ENCODE measurements at places on chromosomes 7 and 10.

DNA sequence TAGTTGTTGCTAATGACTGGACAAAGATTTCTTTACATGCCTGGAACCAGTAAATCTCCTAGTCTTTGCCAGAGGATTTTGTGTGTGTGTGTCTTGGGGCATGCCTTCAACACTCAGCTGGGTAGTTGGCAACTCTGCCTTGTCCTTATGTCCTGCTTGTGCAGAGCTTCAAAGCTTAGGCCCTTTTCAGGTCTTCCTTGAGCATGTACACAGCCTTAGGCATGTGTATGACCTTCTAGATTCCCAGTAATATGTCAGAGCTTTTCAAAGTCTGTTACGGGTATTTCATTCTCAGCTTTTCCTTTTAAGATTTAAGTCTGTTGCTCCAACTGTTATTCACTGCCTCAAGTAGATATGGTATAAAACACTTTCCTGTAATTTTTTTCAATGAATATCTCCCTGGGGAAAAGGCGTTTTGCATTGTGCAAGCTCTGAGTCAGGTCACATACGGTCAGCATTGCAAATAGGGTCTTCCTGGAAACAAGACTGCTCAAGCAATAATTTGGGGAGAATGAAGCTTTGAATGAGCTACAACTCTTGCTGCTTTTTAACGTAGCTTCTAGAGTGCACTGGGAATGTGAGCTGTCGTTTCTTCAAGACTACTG lies 25.5 kb downstream of the SHOC2 start:
- DNase-seq, result no peak

- DNase-seq, result no peak
These were observed 48.3 kb upstream of the PAX2 start for GRCh38 chr10:100697070-100697469.

DNA sequence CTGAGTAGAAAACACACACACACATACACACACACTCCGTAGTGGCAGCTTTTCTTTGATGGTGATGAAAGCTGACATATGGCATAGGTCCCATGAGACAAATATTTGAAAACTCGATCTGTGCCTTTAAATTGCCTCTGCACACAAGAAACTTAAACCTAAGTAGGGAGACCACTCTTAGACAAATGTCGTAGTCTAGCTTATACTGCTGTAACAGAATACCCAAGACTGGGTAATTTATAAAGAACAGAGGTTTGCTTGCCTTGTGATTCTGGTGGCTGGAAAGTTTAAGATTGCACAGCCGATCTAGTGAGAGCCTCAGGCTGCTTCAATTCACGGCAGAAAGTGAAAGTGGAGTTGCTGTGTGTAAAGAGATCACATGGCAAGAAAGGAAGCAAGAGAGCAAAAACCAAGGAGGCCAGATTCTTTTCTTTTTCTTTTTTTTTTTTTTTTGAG lies 489.4 kb upstream of the SORCS1 start:
- no peak for DNase-seq

GRCh38 chr7:18647582-18647981 lies 152.0 kb downstream of the HDAC9 start:
- no peak for DNase-seq

GRCh38 chr10:35739998-35740397 lies 97.9 kb upstream of the FZD8 start:
- no peak for DNase-seq

GRCh38 chr10:48332166-48332870 lies 25.8 kb downstream of the MAPK8 start:
- DNase-seq, result no peak

GRCh38 chr7:17456541-17456940 lies 158.1 kb downstream of the AHR start:
- no peak for DNase-seq

- DNase-seq, result no peak
These were observed 5.4 kb downstream of the CEP41 start for GRCh38 chr7:130435311-130435854.

DNA sequence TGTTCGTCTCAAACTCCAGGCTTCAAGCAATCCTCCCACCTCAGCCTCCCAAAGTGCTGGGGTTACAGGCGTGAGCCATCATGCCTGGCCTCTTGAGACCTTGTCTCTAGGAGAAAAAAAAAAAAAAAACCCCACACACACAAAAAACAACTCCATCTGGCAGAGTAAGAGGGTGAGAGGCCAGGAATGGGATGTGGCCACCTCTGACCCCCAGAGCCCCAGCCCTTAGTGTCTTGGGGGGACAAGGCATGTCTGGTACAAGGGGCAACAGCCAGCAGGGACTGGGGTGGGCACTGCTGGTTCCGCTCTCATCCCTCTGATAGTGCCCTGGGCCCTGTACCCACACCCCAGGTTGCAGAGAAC lies 15.6 kb upstream of the TNRC18 start:
- DNase-seq, result no peak

GRCh38 chr10:116150606-116151005 lies 122.4 kb downstream of the GFRA1 start:
- DNase-seq, result no peak

- no peak for DNase-seq
These were observed 3.1 kb upstream of the IFIT1B start for GRCh38 chr10:89374713-89375141.

DNA sequence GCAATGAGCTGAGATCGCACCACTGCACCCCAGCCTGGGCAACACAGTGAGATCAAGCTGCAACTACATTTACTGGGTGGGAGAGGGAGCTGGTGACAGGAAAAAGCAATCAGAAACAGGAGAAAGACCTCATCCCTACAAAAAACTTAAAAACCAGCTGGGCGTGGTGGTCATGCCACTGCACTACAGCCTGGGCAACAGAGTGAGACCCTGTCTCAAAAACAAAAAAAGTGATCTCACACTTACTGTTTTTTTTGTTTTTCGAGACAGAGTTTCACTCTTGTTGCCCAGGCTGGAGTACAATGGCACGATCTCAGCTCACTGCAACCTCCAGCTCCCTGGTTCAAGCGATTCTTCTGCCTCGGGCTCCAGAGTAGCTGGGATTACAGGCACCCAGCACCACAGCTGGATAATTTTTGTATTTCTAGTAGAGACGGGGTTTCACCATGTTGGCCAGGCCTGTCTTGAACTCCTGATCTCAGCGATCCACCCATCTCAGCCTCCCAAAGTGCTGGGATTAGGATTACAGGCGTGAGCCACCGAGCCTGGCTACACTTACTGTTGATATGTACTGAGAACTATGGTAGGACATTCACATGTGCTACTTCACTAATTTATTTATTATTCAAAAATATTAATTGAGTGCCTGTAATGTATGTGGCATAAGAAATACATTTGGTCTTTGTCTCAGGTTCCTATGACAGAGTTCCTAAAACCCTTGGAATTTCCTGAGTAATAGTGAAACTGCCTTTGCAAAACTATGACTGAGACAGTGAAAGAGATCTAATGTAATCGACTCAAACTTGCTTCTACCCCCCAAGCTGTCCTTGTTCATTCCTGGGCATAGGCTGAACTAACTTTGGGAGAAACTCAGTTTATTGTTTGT lies 27.7 kb upstream of the NRBF2 start:
- no peak for DNase-seq

DNA sequence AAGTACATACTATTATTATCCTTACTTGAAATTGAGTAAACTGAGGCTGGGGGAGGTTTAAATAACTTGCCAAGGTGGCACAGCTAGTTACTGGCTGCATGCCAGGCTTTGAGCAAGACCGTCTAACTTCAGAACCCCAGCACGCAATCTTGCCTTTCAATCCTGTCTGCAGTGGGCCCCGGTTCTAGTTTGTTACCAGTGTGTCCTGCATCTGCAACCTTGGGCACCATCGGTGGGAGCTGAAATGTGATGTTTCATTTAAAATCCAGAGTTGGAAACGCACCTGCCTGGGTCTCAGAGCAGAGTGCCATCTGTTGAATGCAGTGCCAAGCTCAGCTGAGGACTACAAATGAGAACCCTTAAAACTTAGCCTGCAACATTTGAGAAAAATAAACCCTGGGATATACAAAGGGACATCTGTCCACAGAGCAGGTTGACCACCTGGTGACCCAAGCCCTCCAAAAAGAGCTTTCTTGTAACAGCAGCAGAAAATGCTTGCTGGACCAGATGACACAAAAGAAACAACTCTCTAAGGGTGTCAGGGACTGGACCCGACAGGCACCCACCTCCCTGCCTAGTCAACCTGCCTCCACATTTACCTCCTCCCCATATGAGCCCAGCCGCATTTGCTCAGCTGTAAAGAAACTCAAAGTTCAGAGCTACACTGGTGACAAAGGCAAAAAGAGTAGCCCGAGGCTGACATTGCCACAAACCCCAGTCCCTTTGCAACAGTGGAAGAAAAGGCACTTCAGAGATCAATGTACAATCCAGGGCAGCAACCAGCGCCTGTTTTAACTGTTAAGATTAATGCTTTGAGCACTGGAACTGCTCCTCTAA lies 1.7 kb downstream of the SH3PXD2A start:
- no peak for DNase-seq
